Stimulated activated CD4-positive, alpha-beta T cell treated with anti-CD3 and anti-CD28 coated beads, Interleukin-4, amount 100 ng/mL, for 1 hour (primary cell): ENCODE measurements at places on chromosomes 2 and 18.

GRCh38 chr2:181038796-181039195, 58.4 kb downstream of the UBE2E3 start:
- DNase-seq: no peak

- no peak for DNase-seq
Observed at GRCh38 chr2:28709101-28709500, 42.5 kb upstream of the PPP1CB start.

DNA sequence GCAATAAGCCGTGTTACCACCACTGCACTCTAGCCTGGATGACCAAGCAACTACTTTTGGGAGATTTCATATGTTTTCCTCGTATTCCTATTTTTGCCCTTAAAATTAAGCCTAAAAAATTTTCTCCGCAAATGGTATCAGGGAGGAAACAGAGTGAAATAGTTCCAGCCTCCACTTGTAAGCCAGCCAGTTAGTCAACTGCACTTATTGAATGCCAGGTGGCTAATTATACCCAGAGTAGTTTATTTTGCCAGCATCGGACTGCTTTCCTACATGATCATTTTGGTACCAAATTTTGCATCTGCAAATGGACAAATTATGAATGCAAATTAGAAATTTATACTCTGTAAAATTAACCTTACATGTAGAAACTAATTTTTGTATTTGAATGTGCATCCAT, 90.2 kb upstream of the ARHGAP28 start:
- no peak for DNase-seq

DNA sequence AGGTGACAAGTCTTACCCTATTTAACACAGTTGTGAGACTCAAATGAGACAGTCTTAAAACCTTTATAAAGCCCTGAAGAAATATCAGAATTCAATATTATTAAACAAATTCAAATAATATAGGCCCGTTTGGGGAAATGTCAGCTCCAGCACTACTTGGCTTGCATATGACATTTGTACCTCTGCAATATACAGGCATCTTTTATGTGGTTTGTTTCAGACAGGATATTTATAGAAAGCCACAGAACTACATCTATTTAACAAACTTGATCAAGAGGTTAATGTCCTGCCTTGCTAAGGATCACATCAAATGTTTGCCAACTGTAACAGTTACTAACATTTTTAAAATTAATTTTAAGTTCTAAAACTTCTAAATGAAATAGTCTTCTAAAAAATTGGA, 3.2 kb upstream of the MREG start:
- DNase-seq: no peak

GRCh38 chr2:25983735-25984134, 1.4 kb upstream of the KIF3C start:
- no peak for DNase-seq

DNA sequence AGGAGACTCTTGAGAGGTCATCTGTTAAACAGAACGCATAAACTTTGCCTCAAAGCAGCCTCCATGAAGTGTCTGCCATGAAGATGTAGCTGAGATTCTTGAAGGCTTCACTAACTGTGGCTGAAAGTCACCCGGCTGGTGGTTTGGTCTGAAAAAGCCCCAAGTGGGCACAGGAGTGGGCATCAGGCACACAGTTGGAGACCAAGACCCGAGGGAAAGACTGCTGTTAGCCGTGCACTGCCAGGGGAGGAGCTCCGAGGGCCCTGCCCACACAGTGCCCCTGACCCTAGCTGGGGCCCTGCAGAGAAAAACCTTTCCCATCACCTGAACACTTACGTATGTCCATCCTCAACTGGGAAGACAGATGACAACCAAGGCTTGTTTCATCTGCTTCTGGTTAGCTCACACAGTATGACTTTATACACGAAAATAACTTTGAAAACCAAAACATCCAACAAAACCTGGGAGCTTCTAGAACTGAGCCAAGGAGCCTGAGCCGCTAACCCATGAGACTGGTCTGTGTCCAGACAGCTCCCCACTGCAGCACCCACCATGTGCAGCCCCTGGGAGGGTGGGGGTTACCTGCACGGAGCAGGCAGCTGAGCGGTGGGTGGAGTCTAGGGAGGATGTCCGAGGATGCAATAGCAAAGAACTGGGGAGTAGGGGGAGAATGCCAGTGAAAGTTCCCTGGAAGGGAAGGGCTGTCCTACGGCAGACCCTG, 15.4 kb downstream of the HJURP start:
- DNase-seq: no peak

GRCh38 chr2:118371515-118371914, 283.2 kb downstream of the INSIG2 start:
- DNase-seq: no peak

- DNase-seq: no peak
Observed at GRCh38 chr2:10039658-10040410, 3.5 kb upstream of the KLF11 start.

DNA sequence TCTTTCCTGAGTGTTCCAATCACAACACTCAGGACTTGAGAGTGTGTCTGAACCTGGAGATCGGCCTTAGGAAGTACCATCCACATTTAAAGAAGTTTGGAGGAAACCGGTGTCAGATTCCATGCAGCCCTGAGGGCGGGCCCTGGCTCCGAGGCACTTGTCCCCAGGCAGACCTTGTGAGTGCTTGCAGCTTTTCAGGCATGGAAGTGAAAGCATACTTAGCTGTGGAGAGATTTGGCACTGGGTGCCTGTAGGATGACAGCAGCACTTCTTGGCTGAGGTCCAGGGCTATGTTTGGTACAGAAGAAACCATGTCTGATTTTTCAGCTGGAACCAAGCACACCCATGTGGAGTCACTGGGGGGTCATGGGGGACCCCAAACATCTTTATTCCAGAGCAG, 230.8 kb downstream of the SEPTIN10 start:
- no peak for DNase-seq

DNA sequence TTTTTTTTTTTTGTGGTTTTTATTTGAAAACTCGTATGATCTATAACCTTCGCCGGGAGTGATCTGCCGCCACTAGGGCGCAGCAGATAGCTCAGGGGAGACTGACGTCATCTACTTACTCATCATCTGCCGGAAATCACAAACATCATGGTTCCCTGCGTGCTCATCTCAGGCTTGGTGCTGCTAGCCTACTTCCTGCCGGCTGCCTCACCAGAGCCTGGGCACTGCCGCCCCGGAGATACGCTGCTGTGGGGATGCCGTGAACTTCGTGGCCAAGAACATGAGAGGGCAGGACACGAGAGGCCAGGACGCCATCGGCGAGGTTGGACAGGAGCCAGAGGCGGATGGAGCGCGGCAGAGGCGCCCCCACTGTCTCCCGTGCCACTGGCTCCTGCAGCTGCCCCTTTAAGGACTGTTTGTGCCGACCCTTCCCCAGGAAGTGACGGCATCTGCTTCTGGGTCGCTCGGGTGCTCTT, 68.8 kb downstream of the DOK6 start:
- DNase-seq: peak; percentile 47

GRCh38 chr18:27824841-27825681, 351.9 kb downstream of the CDH2 start:
- no peak for DNase-seq

DNA sequence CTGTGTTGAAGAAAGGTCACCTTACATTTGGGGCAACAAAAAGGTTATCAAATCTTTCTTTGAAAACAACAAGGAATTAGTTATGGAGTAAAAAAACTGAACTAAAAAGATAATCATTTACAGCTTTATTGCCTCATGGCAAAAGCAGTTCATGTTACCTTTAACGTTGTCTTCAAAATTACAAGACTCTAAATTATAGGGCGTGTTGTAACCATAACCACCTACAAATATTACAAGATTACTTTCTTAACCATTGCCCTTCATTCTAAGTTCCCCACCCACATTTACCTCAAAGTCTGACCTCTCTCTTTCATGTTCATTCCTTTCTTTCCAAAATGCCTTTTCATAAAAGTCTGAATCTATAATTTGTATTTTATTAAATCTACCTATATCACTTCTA, 74.6 kb upstream of the LRATD1 start:
- no peak for DNase-seq

DNA sequence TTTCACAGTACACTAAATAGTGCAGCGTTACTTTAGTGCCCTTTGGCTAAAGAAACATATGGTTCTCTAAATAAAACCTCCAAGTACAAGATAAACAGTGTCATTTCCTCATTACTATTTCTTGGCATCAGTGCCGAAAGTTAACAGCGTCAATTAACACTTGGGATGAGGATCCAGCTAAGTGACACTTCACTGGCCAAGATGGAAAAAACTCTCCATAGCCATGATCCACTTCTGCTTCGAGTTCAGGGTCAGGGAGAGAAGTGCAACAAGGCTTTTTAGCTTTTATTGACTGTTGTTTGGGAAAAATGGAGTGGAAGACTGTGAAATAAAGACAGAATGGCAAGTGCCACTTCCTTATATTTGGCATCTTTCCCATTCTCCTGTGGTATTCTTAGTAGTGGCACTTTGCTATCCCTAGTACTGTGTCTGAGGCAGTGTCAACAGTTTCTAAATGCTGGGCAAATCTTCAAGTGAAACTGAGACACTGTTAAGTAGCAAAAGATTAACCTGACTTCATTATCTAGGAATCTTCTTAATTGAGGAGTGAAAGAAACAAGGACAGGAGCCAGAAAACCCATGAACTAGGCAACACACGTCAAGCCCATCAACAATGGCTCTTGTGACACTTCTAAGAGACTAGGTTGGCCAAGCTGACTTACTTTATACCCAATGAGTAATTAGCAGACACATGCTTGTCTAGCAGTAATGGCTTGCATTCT, 222.5 kb upstream of the SESTD1 start:
- no peak for DNase-seq

- no peak for DNase-seq
Observed at GRCh38 chr2:12762976-12763375, 46.2 kb downstream of the TRIB2 start.

DNA sequence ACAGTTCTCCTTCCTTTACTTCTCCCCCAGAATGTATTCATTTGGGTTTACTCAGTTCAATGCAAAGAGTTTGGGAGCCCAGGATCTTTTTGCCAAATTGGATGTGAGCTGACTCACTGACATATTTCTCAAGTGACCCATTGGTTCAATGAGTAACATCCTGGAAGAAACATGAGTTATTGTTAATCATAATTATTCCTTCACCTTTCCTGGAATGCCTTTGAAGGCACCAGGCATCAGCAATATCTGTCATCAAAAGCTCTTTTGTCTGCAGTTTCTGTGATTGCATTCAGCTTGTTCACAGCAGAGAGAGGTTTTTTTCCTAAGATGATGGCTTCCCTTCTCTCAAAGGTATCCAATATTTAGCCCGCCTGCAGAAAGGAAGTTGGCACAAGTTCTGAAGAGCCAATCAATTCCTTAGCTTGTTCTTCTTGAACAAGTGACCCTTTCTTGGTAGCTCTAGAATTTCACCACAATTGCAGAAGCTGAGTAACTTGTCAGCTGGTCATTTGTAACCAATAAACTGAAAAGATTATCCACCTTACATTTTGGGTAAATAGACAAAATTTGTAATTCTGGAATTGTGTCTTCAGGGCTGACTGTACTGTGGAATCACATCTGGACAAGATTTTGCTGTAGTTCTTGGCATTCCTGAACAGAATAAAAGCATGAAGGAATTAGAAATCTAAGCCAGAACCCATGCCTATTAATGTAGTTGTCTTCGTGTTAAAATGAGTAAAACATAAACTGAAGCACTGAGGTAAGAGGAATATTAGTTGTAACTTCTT, 72.2 kb upstream of the TMEM17 start:
- no peak for DNase-seq

DNA sequence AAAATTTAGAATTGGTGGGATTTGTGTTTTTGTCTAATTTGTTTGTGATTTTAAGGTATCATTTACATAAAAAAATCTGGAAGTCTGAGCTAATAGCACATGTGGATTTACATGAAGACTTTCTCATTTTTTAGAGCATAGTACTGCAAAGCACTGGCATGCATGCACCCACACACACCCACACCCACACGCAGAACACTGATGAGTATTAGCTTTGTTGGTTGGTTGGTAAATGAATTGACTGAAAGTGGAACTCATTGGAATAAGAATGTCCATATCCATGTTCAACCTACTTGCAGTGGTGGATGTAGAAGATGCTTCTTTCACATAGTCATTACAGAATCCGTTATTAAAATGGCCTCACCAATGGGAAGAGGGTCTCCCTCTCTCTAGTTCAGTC, 475.8 kb downstream of the PLCL1 start:
- no peak for DNase-seq

DNA sequence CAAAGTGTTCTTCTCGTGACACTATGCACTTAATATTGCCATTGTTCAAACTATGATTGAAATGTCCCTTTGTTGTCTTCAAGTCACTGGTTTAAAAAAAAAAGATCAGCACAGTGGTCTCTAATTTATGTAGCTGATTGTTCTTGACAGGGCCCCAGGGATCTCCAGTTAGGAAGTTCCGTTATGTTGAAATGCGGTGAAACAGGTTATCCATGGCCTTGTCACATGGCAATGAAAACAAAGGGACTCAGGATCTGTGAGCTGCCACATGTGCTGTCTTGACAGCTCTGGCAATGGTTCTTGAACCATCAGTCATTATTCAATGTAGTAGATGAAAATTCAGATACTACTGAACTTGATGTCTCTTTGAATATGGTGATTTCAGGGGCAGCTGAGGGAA, 147.4 kb downstream of the SETBP1 start:
- DNase-seq: no peak

GRCh38 chr18:67433971-67434370, 82.5 kb downstream of the DSEL start:
- DNase-seq: no peak

- DNase-seq: no peak
Observed at GRCh38 chr2:133004623-133005022, 334.6 kb upstream of the LYPD1 start.

GRCh38 chr2:58137221-58137620, 90.6 kb downstream of the VRK2 start:
- DNase-seq: no peak

DNA sequence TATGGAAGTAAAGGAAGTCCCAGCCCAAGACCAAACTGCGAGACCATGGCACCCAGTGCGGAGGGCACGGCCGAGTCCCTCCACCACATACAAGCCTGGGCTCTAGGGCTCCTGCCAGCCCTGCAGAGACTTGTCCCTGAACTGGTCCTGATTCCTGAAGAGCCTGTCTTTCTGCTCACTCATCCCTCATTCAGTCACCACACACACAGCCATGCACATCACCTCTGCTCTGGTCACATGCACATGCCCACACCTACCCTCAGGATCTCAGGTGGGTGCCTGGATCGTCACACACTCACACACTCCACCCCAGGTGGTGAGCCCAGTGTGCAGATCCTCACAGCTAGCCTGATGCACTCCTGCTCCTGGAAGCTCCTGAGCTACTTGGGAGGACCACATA, 71.4 kb upstream of the LAPTM4A start:
- DNase-seq: no peak

- no peak for DNase-seq
Observed at GRCh38 chr2:143885461-143885860, 634.5 kb downstream of the ZEB2 start.

GRCh38 chr2:221124532-221125240, 447.4 kb downstream of the EPHA4 start:
- no peak for DNase-seq
